ENCODE measurements at places on chromosomes 3 and 15.

DNA sequence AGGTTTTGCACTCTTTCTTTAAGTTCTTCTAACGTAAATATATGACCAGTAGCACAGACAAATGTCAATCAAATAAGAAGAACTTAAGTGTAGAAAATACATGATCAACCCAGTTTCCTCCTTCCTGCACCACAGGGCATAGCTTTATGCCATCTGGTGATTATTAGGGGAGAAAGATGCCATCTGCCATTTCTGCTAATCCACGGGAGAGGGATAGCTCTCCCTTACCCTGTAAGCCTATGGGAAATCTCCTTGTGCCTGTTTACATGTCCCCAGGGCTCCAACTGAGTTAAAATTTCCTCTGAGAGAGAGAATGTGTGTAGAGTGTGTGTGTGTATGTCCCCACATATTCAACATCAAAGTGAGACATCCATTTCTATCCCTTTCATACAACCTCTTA is 135.9 kb downstream of the RSL24D1 start:
- no peaks in the 10 kb centered on the region for H3K4me1 ChIP-seq
- no peak for DNase-seq
- no peaks in the 10 kb centered on the region for H3K27me3 ChIP-seq
- H3K4me3 ChIP-seq = no peak overlapping the region

DNA sequence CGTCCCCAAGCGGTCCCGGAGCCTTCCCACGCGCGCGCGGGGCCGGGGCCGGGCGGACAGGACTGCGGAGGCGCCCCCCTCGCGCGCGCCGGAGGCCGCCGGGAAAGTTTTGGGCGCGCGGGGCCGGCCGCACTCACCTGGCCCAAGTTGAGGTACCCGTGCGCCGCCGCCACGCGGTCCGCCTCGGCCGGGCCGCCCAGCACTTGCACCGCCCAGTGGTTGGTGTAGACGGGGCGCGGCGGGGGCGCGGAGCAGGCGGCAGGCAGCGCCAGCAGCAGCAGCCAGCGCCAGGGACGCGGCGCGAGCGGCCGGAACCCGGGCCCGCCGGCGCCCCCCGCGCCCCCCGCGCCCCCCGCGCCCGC is 289 bp downstream of the PCSK6 start:
- H3K4me1 ChIP-seq = peaks cover 12% of the 10 kb centered on the region
- H3K4me3 ChIP-seq = peak overlapping the region; percentile 52
- H3K36me3 ChIP-seq = no peaks in the 10 kb centered on the region
- no peaks in the 10 kb centered on the region for H3K27me3 ChIP-seq

DNA sequence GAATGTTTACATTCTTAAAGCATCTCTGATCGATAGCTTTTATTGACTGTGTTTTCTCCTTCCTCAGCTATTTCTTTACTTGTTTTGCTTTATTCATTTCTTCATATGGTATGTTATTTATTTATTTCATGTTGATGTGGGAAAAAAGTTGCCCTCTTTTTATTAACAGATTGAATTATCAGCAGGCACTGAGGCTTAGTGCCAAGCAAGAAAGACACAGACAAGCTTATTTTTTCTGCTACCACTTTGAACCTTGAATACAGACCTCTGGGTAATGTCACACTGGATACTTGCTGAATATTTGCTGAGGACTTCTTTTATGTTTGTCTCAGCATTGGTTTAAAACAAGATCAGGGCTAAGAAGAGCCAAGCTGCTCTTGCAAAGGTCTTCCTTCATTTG is 162.0 kb upstream of the CNTN6 start:
- no peak overlapping the region for H3K4me3 ChIP-seq
- H3K27me3 ChIP-seq = no peaks in the 10 kb centered on the region
- no peak for DNase-seq
- no peak overlapping the region for H3K27ac ChIP-seq

DNA sequence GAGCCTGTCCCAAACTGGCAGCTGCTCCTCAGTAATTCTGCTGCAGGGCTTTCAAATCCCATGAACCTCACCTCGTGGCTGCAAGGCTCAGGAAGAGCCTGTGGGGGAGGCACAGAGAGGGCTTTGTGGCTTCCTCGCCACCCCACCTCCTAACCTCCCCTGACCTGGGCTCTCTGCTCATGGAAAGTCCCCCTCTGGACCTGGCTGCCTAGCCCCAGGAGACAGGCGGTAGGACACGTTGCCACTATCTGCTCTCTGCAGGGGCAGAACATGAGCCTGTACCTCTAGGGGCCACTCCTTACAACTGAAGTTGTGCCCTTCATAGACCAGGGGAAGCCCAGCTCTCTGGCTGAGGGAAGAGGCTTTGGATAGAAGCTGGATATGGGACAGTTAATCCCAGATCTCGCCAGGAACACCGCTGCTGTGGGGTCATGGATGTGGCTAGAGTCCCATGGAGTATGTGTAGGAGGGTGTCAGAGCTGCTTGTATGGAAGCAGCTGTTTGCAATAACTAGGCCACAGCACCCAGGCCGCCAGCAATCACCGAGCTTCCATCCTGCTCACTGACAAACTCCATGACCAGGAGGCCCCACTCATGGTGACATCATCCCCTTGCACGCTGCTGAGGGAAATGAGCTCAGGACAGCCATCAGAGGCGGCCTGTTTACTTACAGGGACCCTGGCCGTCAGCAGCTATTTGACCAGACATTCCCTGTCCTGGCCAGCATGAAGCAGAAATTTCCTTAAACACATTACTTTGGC is 34.0 kb upstream of the CILP start:
- peak; percentile 93 for DNase-seq
- no peak overlapping the region for H3K4me3 ChIP-seq
- peaks cover 25% of the 10 kb centered on the region for H3K4me1 ChIP-seq
- H3K36me3 ChIP-seq = peaks cover 15% of the 10 kb centered on the region
- no peaks in the 10 kb centered on the region for H3K27me3 ChIP-seq

All from esophagus muscularis mucosa (tissue), 4 donors.